CD4-positive, alpha-beta T cell (primary cell): ENCODE measurements at places on chromosomes 13 and 19.

DNA sequence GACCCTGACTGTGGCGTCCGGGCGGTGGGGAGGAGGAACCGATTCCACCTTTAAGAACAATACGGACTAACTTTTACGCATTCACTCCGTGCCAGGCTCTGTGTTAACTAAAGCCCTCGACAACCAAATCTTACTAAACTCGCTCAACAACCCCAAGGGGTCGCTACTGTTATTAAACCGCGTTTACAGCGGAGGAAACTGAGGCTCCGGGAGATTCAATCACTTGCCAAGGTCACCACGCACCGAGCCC, 1.2 kb downstream of the SAMD1 start:
- no peak for DNase-seq

GRCh38 chr13:29619995-29620394, 24.5 kb upstream of the SLC7A1 start:
- no peak for DNase-seq

DNA sequence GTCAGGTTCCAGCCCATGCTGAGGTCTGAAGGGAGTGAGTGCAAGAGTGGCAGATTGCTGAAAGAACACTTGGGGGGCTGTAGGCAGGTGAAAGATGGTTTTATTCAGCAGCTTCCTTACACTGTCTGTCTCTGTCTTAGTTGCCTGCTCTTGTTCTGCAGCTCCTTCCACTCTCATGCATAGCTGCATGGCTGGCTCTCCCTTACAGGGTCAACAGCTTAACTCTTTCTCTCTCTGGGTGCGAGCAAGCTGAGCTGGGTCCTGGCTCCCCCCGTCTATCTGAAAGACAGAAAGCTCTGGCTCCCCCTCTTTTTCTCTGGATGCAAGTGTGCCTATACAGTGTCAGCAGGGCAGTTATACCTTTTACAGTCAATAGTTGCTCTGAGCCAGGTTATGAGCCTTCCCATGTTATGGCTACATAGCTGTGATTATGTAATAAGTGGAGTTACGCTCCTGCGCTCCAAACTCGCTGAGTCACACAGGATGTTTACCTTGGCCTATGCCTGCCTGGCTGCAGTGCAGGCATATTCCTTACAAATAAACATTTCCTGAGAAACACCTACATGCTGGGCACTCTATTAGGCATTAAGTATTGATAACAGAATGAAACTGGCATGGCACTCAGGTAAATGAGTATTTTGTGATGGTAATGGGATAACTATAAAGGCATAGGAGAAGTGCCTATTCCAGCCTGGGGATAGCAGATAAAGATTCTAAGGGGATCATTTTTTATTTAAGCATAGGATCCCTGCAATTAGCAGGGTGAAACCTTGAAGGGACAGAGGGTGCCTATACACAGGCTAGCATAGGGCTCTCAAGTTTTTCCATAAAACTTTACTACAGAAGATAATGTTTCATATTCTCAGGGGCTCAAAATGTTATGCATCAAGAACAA, 826.9 kb upstream of the PCDH9 start:
- no peak for DNase-seq

DNA sequence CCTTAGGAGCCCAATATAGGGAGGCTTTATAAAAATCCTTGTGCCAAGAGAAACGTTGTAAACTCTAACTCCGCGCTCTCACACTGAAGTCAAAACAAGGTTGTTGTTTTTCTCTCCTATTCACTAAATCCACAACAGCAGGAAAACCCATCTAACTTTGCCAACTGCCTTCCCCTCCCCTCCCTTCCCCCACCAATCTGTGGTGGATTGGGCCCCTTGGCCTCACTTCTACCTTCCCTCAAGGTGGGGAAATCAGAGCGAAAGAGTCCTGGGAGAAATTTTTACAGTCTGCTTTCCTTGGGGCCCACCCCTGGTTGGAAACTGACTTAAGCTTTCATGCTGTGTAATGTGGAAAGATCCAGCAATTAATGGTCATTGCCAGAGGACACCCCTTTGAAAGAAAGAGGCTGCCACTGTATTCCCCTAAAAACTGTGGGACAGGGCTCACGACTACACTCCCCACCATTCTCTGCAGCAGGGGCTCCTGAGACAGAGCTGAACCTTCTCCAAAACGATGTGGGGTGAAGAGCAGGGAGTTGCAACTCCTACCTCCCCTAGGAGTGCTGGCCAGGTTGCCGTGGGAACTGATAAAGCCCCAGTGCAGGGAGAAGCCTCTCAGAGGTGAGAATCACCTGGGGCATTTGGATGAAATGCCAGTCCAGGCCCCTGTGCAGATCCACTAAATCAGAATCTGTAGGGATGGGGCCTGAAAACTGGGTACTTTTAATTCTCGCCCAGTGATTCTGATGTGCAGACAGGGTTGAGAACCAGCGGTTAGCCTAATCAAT, 1.1 kb downstream of the DHRS12 start:
- DNase-seq: no peak

- DNase-seq: no peak
Observed at GRCh38 chr19:58492265-58492664, 16.1 kb downstream of the ZNF446 start.

DNA sequence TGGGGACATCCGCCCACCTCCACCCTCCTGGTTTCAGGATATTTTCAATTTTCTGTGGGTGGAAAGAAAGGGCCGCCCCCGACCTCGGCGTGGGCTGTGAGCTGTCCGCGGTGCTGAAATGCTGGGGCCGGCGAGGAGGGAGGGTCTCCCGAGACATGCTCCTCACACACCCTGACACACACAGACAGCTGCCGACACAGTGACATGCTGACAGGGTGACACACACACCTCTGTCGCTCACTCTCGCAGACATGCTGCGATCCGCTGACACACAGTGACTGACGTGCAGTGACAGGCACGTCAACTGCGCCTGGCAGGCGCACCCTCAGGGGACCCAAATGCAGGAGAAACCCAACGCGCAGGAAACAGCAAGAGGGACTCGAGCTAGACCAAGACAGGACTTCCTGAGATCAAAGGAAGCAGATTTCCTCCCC, 25.1 kb upstream of the MEIS3 start:
- peak; percentile 44 for DNase-seq

DNA sequence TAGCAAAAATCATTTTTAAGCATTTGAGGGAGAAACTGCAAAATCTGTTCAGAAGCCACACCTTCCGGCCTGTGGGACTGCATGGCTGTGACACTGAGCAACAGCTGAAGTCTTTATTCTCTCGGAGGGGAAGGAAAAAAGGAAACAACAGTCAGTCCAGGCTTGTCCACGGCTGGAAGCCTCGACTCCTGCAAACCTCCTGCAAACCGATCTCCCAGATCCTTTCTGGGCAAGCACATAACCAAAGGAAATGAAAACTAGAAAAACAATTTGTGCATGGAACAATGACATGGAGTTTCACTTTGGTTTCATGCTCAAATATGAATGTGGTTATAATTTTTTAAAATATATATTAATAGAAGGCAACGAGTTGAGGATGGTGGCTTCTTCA, 1.0 kb downstream of the COL4A1 start:
- DNase-seq: no peak

- peak; percentile 33 for DNase-seq
Observed at GRCh38 chr19:56566904-56567273, 379 bp upstream of the ZNF470 start.

DNA sequence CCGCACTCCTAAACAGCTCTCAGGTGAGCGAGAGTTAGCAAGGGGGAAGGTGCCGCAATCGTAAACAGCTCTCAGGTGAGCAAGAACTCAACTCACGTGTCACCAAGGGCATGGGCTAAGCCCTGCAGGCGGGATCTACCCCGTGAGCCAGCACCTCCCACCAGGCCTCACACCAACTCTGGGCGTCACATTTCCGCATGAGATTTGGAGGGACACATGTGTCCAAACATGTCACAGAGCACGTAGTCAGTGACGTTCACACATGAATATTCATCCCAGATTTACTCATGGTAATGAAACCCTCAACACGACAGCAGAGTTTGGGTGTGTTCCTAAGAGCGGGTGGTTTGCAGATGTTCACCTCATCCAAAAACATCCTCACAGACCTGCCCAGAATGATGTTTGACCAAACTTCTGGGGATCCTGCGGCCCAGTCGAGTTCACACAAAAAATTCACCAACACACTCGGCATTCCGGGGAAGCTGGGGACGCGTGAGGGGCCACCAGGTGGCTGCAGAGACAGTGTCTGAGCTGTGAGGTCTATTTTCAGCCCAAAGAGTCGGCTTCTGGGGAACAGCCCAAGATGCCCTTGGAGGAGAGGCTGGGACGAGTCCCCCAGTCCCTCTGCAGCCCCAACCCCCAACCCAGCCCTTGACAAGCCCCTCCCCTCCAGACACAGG, 19.6 kb downstream of the C2CD4C start:
- no peak for DNase-seq

- no peak for DNase-seq
Observed at GRCh38 chr13:101858860-101859259, 406.4 kb downstream of the ITGBL1 start.

- DNase-seq: no peak
Observed at GRCh38 chr19:5081443-5082161, 112.7 kb downstream of the KDM4B start.

DNA sequence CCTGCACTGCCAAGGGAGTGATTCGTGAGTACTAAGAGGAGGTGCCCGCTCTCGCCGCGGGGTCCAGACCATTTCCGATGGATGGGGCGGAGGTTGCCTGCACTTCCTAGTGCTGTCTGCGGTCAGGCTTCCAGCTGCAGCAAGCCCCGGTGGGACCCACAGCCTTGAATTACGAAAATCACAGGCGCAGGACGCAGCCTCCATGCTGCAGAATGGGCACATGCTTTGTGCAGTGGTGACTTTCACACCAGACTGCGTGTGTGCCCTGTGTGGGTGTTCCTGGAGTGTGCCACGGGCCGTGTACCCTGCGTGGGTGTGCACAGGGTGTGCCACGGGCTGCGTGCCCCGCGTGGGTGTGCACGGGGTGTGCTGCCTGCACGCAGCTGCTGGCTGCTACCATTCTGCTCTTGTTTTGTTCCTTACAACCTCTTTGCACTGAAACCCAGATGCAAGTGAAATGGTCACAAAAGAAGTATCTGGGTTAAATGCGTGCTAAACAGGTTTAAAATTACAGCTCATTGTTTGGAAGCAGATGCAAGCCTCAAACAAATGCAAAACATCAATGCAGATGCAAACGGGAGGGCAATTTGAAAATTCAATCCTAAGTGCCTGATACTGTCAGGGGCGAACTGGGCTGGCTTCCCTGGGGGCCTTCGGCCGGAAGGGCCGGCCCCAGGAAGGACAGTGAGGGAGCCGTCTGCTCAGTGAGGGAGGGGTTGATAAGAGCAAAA, 221.2 kb upstream of the SOX1 start:
- DNase-seq: no peak

DNA sequence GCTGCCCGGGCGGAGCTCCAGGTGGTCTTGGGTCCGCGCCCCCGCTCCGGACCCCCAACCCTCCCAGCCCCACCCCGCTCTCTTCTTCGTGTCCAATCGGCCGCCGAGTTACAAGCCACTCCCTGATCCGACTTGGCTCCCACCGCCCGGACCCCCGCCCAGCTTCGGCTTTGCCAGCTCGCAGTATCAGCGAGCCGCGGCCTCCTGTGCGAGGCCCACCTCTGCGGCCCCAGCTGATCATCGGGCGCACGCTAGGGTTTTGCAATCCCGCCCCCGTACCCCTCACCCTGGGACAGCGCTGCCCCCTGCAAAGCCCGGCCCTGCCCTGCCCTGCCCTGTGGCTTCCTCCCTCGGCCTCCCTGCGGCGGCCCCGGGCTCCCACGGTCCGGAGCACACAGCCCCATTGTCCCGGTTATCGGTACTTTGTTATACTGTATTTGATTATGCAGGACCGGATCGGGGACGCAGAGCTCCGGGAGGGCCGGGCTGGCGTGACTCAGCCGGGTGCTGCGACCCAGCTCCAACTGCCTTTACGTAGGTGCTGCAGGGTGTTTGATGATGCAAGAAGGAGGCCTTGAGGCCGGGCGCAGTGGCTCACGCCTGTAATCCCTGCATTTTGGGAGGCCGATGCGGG, 598 bp upstream of the LPAR2 start:
- DNase-seq: peak; percentile 33

- no peak for DNase-seq
Observed at GRCh38 chr19:1081301-1082164, 13.6 kb downstream of the POLR2E start.

DNA sequence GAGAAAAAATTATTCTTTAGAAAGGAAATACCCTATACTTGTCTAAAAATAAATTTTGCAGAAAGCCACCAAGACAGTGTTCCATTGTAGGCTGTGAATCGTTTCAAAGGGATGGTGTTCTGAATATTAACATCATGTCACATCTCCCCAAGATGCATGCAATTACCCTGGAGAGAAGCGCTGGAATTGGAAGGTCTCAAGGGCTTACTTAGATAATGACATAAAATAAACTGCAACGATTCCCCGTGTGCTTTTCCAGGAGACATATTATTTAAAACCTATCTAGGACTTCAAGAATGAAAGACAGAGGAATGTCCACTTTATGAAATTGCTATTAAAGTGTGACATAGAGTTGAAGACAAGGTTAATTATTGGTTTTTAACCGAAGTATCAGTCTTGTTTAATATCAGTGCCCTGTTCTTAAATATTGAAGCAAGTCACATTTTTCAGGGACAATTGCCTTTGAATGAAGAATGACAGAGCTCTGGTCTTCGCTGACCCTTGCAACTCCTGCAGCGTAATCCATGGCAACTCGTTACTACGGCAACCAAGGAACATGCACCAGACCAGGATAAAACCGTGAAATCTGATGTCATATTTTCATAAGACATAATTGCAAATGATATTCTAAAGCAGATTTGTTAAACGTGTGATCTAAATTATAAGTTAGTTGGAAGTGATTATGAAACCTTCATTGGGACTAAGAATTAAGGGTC, 91.7 kb downstream of the EFNB2 start:
- no peak for DNase-seq

- DNase-seq: no peak
Observed at GRCh38 chr13:32195713-32196112, 119.5 kb downstream of the ZAR1L start.

DNA sequence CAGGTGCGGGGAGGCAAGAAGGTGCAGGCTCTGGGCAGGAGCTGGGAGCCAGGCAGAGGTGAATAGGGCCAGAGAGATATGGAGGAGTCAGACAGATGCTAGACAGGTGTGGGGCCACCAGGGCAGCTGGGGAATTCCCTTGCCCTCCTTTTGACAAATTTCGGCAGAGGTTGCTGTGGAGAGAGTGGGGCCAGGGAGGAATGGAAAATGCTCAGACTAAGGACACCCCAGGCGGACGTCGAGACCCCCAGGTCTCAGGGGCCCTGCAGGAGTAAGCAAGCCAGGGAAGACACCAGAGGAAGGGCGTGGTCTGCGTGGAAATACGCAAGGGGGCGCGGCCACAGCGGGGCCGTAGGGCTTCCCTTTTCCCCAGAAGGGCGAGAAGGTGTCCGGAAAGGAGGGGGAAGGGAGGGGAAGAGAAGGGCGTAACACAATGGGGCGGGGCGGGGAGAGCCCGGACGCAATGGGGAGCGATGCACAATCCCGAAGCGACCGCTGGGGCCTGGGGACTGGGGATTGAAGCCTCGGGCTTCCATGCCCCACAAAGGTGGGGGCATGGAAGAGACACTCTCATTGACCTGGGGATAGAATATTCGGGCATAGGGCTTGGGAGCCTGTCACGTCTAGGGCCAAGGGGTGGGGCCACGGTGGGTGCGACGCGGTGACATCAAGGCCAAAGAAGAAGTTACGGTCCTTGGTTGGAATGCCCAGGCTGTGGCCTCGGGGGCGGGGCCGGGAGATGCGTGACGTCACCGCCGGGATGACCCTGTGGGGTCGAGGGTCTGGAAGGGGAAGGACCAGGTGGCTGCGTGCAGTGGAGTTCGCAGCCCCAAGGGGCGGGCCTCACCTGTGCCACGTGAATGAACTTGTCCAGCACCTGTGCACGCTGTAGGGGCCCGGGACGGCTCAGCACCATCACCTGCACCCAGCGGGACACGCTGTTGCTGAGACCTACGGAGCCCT, 8.2 kb downstream of the RASGRP4 start:
- DNase-seq: no peak
